Caco-2 (cell line): ENCODE measurements at places on chromosomes 13 and 19. TPM values are rescaled to one million over a fixed set of nuclear protein-coding genes. Genes with fewer than 3 reads are reported as not detected.

Gene SSC5D
- 0.58 and 0.86 TPM in 2 replicates for total RNA-seq

Gene PIK3R2
- total RNA-seq = 34.3 and 37.8 TPM in 2 replicates

Gene PTPRS
- 65.0 and 65.6 TPM in 2 replicates for total RNA-seq

DNA sequence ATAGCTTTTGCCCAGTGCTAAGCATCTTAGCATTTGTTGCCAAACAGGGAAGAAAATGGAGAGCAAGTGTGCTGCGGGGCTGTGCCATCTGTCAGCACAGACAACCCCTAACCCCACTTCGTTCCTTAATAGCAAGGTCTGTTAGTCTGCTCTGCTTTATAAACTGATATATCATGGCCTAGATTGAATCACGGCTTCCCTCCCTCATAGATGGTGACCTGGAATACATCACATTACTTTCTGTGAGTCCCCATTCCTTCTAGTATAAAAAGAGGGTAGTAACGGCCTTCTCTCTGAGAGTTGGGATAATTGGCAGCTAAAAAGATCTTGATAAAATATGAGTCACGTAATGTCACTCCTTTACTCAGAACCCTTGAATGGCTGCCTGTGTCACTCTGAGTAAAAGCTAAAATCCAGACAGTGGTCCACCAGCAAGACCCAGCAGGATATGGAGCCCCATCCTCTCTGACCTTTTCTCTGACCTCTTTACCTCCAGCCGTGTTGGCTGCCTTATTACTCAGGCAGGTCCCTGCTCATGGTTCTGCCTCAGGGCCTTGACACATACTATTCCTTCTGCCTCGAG, 151.7 kb downstream of the DLEU7 start:
- no peak for DNase-seq

DNA sequence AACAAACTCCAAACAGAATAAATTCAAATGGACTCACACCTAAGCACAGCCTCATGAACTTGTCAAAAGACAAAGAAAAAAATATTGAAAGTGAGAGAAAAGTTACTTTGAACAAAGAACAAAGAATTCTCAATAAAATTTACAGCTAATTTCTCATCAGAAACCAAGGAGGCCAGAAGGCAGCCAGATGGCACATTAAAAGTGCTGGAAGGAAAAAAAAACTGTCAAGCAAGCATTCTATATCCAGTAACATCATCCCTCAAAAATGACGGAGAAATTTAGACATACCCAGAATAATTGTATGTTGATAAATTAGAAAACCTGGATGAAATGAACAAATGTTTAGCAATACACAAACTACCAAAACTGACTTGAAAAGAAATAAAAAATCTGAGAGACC, 129.8 kb upstream of the UQCRFS1 start:
- no peak for DNase-seq

GRCh38 chr13:48275507-48275906, 28.0 kb upstream of the RB1 start:
- DNase-seq = no peak
